ENCODE measurements at places on chromosomes 12 and 14.
A peak's percentile ranks its signal among the peaks of the same experiment; 100 is the strongest.

DNA sequence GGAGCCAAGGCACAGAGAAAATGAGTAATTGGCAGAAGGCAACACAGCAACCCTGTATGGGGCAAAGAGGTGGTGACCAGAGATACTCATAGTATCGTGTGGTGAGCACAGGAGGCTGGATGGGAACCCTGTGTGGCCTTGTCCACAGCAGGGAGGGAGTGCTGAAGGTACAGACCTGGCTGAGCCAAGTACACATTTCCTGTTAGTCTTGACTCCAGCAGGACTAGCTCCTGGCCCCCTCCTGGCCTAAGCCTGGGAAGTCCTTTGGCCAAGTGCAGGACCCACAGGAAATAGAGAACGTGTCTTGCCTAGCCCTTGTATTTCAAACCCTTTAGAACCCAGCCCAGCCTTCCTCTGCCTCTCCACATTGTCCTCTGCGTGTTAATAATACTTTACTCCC is 289.8 kb upstream of the PWP1 start:
- no peak for DNase-seq

DNA sequence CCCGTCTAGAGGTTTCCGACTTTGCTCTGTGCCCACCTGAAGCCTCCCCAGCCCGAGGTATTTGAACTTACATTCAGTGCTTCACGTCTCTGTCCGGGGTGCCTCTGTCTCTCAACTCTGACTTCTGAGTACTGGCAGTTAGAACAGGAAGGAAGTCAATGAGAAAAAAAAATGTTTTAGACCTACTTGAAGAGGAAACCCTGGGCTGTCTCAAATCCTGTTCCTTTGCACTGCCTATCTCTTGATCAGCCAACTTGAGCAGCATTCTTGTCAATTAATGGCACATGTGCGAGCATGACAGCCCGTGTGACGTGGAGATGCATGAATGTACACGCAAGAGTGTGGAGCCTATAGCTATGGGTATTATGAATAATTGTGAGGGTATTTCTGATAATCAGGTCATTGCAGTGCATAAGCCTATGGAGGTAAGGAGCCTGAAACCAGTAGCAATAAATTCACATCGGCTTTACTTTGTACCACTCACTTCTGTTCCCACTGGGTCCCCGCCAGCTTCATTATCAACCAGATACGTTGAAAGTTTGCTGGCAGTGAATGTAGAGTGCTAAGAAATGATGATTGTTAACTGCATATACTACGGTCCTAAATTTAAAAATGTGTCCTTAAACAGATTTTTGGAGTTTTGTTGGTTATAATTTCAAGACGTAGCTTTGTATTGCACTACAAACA is at the start of gene ARHGDIB:
Gene ARHGDIB (minus strand): TSS at position 136 of the 687 bp plus-strand sequence. CDS start 10,889 bp downstream, outside the sequence.
- DNase-seq: no peak

- DNase-seq: no peak
Measured at GRCh38 chr12:57093415-57094207, 4.7 kb downstream of the NAB2 start.

- no peak for DNase-seq
Measured at GRCh38 chr12:27109334-27110028, 27.1 kb upstream of the C12orf71 start.

- DNase-seq: peak; percentile 36
Measured at GRCh38 chr12:98618952-98619351, 25.5 kb downstream of the SLC25A3 start.

DNA sequence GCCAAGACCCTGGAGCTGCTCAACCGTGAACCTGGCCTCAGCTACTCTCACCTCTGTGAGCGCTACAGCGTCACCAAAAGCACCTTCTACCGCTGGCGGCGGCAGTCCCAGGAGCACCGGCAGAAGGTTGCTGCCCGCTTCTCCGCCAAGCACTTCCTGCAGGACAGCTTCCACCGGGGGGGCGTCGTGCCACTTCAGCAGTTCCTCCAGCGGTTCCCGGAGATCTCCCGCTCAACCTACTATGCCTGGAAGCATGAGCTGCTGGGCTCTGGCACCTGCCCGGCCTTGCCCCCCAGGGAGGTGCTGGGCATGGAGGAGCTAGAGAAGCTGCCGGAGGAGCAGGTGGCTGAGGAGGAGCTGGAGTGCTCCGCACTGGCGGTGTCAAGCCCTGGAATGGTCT is 9.3 kb downstream of the VRTN start:
- DNase-seq: no peak

- DNase-seq: no peak
Measured at GRCh38 chr12:77841521-77841920, 10.8 kb downstream of the NAV3 start.

DNA sequence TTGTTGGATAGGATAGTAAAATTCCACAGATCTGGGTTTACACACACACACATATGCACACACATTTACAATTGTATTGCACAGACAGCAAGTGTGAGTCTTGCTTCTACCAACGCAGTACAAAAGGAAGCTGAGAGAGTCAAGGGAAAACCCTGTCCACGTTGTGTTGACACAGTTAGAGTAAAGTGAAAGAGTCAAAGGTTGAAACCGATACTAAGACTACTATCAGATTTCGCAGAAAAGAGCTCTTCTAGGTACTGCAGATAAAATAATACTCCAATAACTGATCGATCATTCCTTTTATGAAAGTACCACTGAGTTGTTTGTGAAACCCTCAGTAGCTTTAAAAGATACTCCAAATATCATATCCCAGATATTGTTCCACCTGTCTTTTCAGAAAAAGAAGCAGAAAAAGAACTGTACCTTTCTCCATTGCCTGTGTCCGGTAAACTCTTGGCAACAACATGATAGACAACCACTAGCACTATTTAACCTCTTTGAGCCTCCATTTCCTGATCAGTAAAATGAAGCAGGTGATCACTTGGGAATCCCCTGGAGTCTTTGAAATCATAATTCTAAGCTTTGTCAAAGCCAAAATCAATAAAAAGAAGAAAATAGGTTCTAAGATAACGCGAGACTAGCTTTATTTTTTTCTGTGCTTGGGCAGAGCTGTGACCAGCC is 224.6 kb upstream of the FOXN3 start:
- no peak for DNase-seq

GRCh38 chr12:132646850-132647249 is 28.3 kb downstream of the P2RX2 start:
- DNase-seq: no peak

DNA sequence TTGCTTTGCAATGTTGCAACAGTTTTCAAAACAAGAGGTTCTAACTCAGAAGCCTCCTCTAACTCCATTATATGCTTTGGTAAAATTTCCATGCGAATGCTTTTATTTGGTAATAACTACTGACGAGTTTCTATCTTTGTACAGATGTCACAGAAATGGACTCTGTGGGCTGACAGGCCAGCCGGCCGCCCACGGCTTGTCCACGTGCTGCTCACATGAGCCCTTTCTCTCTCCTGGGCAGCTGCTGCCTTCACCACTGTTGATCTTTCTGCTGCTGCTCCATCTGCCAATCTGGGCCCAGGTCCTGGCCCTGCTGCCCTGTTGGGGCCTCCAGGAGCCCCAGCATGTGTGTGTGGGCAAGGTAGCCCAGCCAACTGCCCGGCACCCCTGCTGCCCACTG is 168.2 kb upstream of the TMEM132C start:
- no peak for DNase-seq

DNA sequence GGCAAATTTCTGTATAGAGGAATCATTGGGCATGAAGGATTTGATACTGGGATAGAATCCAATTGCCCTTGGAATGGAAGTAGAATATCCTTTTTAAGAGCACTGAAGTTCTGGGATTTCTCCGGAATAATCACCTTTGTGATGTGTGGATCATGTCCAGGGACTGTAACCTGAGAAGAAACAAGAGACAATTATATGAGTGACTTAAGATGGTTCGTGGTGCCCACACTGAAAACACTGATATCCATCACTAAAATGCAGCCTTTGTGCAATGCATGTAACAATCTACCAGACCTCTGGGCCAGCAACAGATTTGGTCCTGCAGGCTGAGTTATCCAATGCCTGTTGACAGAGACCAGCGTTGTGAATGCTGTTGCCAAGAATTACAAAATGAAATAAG is 48.5 kb downstream of the MDM2 start:
- no peak for DNase-seq

DNA sequence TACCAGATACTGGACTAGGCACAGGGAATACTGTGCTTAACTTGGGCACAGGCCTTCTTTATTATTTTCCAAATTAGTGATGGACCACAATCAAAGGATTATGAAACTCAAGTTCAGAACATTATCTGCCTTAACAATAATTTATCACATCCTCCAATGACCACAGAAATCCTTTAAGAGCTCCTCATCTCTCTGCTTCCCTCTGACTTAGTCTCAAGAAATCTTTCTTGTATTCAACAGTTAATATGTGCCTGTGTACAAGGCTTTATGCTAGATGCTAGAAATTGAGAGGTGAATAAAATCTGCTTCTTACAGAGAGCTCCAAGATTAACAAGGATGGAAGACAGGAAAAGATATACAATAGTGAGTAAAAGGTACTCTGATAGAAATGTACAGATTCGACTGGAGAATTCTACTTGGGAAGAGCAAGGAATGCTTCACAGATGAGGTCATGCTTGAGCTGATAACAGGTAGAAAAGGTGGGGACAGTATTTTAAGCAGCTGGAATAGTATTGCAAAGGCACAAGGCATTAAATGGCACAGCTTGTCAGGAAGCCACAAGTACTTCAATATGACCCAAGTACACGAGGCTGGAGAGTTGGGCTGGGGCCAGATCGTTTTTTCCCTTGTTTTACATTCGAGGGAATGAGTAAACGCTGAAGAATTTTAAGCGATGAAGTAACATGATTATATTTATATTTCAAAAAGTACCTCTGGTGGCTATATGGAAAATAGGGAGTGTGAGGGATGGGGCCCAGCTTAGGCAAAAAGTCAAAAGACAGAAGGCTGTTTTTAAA is 55.1 kb upstream of the ARID2 start:
- DNase-seq: peak; percentile 16

DNA sequence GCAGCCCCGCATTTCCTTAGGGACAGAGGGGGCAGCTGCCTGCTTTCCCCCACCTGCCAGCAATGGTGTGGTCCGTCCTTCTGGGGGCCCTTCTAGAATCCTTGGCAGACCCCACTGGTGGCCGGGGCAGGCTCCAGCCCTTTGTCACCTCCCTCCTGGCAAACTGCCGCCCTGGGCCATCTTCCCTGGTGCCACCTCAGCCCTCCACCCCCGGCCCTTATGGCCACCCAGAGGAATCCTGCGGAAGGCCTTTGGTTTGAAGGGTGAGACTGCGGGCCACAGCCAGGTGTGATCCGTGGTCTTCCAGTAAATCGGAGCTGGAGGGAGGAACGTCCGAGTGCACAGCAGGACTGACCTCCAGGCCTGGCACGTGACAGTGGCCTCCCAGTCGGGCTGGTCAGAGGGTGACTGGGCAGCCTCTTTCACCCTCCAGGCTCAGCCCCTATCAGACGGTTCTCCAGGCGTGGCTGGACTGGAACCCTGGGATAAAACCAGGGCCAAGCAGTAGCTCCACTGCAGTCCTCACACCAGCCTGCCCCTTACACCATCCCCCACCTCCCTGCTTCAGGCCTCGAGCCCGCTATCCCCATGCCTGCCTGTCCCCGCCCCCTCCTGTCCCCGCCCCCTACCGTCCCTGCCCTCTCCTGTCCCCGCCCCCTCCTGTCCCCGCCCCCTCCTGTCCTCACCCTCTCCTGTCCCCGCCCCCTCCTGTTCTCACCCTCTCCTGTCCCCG is 12.4 kb downstream of the FBRSL1 start:
- no peak for DNase-seq

GRCh38 chr14:20247646-20248246 is 8.7 kb downstream of the OR11H4 start:
- no peak for DNase-seq

GRCh38 chr12:86247871-86248270 is 8.3 kb downstream of the MGAT4C start:
- DNase-seq: no peak

DNA sequence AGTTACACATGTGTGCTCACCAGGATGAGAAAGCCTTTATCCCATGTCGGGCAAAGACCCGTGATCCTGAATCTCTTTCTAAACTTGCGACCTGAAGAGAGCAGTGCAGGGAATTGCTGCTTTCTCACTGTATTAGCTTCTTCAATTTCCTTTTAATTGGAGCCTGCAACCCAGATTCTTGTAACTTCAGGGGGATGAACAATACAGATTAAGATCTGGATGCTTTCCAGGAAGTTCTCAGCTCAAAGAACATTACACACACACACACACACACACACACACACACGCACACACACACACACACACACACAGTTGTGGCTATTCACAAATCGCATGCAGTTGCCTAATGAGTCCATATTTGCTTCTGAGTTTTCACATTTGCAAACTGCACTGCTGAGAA is 268.3 kb downstream of the NPAS3 start:
- no peak for DNase-seq

- DNase-seq: no peak
Measured at GRCh38 chr14:86780876-86781510, 1212.0 kb downstream of the GALC start.

DNA sequence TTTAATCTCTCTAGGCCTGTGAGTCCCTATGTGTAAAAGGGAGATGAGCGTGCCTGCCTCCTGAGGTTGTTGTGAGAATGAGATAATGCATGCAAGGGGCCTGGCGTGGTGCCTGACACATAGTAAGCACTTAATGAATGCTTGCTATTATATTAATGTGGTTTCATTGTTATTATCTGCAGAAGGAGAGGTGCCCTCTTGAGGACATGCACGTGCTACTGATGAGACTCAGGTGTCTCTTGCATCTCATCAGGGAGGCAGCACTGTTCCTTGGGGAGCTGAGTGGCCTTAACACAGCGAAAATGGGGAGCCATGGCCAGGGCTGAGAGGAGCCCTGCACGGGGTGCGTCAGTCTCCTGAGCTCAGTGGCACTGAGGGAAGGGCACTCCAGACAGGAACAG is 29.9 kb upstream of the BCDIN3D start:
- no peak for DNase-seq

DNA sequence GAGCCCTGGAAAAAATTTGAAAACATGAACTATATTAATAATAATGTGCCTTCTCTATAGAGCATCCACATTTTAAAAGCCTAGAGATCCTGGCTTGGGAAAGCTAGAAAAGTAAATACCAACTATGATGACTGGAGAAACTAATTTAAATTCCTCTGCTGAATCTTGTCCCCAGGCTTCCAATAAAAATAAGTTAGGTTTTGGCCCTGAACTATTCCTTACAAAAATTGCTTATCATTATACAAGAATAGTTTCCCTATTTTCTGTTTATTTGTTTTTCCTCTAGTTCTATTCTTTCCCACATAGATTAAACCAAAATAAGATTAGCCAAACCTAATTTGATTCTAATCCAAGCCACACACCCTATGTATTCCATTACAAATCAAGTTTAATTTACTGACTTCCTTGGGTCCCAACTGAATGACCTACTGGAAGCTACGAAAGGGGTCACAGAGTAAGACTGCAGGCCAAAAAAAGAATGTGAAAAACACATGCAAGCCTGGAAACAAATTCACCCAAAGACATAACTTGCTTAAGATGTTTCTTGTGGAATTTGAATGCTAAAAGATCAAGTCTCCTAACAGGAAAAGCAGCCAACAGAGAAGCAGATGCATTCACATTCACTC is 133.0 kb downstream of the PAWR start:
- DNase-seq: peak; percentile 78

Data from AG09319 (cell line).